Brain (organoid and tissue), 16 donors: ENCODE measurements at places on chromosomes 7 and 10. TPM values are rescaled to one million over a fixed set of nuclear protein-coding genes. Genes with fewer than 3 reads are reported as not detected.

LIPN gene
- not detected for polyA plus RNA-seq

ERVW-1 gene
- polyA plus RNA-seq, result not detected

AKR1C4 gene
- not detected for polyA plus RNA-seq

KCP gene
- polyA plus RNA-seq, result 0.29 TPM

TET1 gene
- polyA plus RNA-seq, result 1.8 TPM

SOSTDC1 gene
- polyA plus RNA-seq, result 0.97 TPM

TBXAS1 gene
- polyA plus RNA-seq, result 3.7 TPM

LARP4B gene
- polyA plus RNA-seq, result 25.5 TPM

TWNK gene
- 9.2 TPM for polyA plus RNA-seq

PRSS37 gene
- polyA plus RNA-seq, result not detected

ASZ1 gene
- not detected for polyA plus RNA-seq

ZFYVE27 gene
- 27.4 TPM for polyA plus RNA-seq

HGF gene
- polyA plus RNA-seq, result 1.2 TPM

NEUROG3 gene
- not detected for polyA plus RNA-seq

OR2A42 gene
- not detected for polyA plus RNA-seq
